ENCODE measurements at places on chromosomes 1 and 21.

DNA sequence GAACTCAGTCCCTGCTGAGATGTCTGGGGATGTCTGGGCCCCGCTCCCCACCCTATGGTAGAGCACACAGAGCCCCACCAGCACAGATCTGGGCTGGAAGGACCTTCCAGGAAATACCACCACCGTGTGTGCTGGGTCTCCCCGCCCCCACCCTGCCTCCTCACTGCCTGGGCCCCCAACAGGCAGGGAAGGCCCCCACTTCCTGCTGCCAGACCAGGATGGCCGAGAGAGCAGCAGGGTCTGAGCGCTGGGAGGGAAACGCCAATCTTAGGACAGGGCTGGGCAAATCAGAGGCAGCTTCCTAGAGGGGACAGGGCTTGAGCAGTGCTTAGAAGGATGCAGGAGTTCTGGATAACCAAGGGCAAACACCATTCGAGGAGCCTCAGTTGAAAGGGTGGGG is 11.9 kb downstream of the ADGRB2 start:
- DNase-seq = no peak

DNA sequence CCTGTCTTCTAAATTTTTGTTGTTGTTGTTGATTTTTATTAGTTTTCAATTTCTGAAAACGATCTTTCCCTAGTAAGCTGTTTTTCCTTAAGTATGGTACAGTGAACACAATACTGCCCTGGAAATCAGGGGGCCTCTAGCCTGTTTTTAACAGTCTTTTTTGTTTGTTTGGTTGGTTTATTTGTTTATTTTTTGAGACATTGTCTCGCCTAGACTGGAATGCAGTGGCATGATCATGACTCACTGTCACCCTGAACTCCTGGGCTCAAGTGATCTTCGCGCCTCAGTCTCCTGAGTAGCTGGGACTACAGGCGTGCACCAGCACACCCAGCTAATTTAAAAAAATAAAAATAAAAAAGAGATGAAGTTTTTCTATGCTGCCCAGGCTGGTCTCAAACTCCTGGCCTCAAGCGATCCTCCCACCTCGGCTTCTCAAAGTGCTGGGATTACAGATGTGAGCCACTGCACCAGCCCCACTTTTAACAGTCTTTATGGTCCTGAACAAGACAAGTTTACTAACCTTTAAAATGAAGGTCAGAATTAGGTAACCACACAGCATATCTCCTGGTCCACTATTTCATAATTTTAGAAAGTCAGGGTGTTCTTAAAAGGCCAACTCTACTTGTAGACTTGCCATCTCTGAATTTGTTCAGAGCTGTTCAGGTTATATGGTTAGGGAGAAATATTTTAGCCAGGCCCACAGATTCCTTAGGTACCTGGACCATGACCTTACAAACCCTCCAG is 35.4 kb downstream of the TBCE start:
- DNase-seq = no peak

GRCh38 chr21:33053951-33054350 is 16.0 kb upstream of the OLIG1 start:
- no peak for DNase-seq

DNA sequence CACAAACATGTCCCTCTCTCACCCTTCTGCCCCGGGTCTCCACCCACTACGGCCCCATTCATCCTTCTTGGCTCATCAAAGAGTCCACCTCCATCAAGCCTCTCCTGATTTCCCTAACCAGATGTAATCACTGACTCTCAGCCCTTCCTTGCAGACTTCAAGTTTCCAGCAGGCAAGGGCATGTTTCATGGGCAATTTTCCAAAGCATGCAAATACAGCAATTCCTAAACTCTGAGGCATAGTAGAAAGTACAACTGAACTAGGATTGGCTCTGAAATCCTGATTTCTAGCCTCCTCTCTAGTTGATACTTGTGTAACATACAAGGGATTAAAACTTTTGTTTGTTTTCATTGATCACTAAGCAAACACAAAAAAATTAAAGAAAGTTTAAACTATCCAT is 109.1 kb upstream of the GADD45A start:
- no peak for DNase-seq

DNA sequence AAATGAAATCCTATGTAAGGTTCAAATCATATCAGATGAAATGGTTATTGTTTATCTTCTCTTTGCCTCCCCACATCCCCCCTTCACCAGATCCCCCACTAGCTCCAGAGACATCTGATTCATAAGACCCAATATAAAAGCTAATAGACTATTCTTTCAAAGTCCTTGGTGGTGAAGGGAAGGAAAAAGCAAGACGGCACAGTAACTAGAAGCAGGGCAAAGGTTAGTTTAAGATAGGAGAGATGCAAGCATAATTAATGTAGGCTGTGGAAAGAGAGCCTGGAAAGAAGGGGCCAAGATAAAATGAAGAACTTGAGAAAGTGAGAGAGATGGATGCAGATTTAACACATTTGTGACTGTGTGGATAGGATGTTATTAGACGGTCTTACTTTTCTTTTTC is 33.8 kb downstream of the BTG3 start:
- DNase-seq = no peak

DNA sequence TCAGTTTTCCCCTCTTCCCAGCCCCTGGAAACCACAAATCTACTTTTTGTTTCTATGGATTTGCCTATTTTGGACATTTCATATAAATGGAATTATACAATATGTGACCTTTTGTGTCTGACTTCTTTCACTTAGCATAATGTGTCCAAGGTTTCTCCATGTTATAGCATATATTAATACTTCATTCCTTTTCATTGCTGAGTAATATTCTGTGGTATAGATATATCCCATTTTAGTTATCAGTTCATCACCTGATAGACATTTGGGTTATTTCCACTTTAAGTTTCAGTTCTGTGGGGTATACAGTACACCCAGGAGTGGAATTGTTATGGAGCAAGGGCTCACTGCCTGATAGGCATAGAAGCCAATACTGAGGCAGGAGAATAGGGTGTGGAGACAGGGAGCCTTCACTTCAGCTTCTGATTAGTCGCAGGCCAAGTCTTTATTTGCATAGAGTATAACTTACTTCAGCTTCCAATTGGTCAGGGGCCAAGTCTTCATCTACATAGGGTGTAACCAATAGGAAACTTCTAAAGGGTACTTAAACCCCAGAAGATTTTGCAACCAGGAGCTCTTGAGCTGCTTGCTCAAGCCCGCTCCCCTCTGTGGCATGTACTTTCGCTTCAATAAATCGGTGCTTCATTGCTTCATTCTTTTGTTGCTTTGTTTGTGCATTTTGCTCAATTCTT is 8.3 kb upstream of the NVL start:
- DNase-seq = no peak

- no peak for DNase-seq
Observed at GRCh38 chr21:42343556-42343955, 7.2 kb downstream of the TFF2 start.

GRCh38 chr21:33234635-33235520 is 5.1 kb downstream of the IFNAR2 start:
- DNase-seq = no peak

DNA sequence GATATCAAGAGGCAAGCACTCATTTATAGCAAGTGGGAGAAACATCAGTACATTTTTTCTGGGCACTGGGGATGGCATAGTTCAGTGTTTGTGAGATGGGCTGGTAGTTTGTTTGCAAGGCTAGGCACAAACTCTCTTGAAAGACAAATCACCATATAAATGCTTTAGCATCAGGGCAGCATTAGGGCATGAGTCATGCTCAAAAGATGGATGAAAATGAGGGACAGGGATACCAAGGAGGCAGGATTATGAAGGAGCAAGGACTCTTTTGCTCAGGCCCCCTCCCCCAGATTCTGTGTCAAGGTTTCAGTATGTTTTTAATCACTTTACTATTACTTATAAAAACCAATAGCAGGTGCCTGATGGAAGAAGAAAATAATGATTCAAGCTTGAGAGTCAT is 43.9 kb upstream of the CAMK1G start:
- DNase-seq = no peak

DNA sequence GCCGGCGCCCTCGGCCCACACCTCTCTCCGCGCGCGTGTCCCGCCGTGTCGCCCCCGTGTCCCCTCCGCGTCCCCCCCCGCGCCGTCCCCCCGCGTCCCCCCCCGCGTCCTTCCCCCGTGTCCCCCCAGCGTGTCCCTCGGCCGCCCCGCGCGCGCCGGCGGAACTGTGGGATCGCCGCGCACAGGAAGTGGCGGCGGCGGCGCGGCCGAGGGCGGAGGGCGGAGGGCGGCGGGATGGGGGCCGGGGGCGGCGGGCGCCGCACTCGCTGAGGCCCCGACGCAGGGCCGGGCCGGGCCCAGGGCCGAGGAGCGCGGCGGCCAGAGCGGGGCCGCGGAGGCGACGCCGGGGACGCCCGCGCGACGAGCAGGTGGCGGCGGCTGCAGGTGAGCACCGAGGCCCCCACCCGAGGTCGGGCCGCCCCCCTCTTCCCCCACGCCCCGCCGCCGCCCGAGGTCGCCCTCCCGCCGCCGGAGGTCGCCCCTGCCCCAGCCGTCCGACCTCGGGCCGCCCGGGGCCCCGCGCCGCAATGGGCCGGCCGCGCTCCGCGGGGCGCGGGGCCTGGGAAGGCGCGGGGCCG is at the start of gene AGPAT3:
Gene AGPAT3 (plus strand): TSS at position 262 of the 578 bp plus-strand sequence. CDS start 94,459 bp downstream, outside the sequence.
- peak; percentile 13 for DNase-seq

DNA sequence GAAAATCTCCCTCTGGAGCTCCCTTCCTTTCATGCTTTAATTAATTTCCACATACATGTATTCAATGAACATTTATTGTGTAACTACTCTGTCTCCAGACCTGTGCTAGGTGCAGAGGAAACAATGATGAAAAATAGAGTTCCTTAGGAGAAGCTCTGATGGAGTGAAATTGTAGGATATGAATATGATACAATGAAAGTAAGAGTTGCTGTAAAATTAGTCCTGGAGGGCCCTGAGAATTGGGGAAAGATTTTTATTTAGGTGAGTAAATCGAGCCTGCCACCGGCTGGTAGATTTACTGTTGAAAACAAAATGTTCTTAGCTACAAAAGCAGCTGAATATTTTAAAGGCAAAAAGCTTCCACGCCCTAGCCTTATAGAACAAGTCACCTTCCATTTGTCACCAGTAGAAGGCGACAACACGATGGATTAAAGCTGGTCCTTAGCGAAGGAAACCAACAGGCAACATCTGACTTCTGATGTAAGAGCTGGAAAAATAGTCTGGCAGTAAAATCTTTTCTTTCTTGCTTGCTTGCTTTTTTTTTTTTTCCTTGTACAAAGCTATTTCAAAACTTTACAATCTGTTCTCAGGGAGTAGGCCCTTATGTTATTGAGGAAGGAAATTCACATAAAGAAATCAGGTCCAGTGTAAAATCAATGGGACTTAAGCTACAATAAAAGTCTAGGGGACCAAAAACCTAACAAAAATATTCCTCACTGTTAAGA is 82.0 kb upstream of the ROR1 start:
- peak; percentile 37 for DNase-seq

Measured in NCI-H1930 (cell line).